ENCODE measurements at places on chromosomes 1 and 21. TPM values are rescaled to one million over a fixed set of nuclear protein-coding genes. Genes with fewer than 3 reads are reported as not detected.
A peak's percentile ranks its signal among the peaks of the same experiment; 100 is the strongest.

Gene TNFRSF18
- not detected for total RNA-seq

Gene SLFNL1
- total RNA-seq: not detected

Gene CHI3L1
- total RNA-seq: 0.22 TPM

Gene LRRC53
- not detected for total RNA-seq

DNA sequence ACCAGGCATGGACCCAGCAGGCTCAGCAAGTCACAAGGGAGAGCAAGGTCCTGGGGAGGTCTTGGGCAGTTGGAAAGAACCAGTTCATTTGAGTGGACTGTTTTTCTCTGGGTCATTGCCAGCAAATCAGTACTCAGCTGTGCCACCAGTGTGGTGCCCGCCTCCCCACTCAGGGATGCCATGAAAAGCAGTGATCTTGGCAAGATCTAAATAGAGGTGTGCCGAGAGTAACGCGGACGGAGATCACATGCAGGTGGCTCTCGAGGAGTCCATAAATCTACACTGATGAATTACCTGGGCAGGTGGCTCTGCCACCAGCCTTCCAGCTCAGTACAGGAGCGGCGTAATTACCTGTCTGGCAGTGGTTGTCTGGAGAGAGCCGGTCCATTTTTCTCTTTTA, 642.2 kb downstream of the PTPRU start:
- no peak for DNase-seq

GRCh38 chr1:23563003-23563402, 3.7 kb upstream of the ID3 start:
- no peak for DNase-seq

GRCh38 chr1:24027838-24028468, 47.8 kb upstream of the SRSF10 start:
- DNase-seq: peak; percentile 73

- DNase-seq: no peak
Measured at GRCh38 chr1:41874151-41874719, 44.5 kb downstream of the HIVEP3 start.

GRCh38 chr1:160863061-160863773, 530 bp upstream of the CD244 start:
- DNase-seq: no peak

DNA sequence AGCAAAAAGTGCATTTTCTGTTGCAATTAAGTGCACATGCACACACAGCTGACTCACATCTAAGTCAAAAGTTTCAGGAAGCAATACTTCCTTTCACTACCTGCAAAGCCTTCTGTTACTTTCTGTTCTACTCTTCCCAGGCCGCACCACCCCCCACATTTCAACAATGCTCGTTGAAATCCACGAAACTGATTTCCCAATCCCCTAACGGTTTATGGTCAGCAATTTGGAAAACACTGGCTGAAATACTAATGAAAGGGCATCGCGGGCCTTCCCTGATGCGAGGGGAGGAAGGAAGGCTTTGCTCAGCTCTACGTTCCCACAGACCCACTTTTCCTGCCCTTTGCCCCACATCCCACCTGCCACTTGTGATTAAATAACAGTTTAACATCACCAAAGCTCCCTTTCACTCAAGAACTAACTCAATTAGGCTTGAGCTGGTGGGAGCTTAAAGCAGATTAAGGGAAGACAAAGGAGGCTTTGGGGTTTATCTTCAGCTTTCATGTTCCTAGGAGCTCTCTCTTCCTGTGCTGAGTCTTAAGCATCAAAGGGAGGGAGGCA, 243.2 kb upstream of the RAB4A start:
- peak; percentile 28 for DNase-seq

GRCh38 chr1:225689882-225690459, 37.0 kb upstream of the ENAH start:
- peak; percentile 66 for DNase-seq

DNA sequence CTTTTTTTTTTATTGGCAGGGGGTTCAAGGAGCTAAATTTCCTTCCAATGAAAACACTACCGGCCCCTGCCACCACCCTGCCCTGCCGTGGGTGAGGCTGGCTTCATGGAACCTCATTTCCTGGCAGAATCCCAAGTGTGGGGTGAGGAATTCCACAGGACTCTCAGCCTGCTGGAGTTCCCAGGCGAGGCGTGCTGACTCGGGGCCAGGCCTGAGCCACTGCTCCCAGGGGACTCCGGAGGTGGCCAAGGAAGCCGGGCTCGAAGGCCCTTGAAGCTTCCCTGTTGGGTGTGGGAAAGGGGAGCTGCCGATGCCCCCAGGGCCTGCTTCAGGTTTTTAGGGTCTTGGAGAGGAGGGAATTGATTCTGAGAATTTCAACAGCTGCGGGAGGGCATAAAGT, 95.3 kb upstream of the ACTRT2 start:
- DNase-seq: peak; percentile 1

GRCh38 chr1:7218210-7218832, 433.1 kb downstream of the CAMTA1 start:
- peak; percentile 57 for DNase-seq

- no peak for DNase-seq
Measured at GRCh38 chr1:27566462-27567145, 37.3 kb downstream of the AHDC1 start.

GRCh38 chr1:12643079-12643478, 806 bp upstream of the AADACL4 start:
- DNase-seq: no peak

DNA sequence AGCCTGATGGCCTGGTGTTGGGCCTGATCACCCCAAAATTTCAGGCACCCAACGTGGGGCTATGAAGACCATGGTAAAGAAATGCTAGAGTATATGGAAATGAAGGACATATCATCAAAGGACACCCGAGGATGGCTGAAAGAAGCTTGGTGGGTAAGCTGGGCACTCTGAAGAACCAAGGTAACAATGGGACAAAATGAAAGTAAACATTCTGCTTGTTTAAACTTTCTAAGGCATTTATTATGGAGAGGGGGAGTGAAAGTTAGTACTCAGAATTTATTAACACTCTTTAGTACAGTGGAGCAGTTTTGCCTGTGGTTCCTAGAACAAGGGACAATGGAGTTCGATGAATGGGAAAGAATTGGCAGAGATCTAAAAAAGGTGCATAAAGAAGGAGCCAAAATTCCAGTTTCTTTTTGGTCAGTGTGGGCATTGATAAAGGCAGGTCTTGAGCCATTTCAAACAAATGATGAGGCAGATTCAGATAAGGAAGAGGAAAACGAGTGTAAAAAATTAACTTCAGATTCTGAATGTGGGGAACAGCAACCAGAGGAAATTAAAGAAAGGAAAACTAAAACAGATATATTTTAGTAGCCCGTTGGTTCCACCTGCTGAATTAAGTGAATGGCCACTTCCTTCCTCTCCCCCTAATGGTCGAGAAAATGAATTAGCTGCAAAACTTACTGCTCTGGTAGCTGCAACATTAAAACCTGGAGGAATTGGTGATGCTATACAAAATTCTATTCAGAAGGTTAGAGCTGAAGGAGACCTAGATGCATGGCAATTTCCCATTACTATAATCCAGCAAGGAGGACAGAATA, 8.4 kb upstream of the PM20D1 start:
- no peak for DNase-seq

Measured in GM23248 (cell line).